ENCODE measurements at places on chromosomes 2 and 18.
A peak's percentile ranks its signal among the peaks of the same experiment; 100 is the strongest.

DNA sequence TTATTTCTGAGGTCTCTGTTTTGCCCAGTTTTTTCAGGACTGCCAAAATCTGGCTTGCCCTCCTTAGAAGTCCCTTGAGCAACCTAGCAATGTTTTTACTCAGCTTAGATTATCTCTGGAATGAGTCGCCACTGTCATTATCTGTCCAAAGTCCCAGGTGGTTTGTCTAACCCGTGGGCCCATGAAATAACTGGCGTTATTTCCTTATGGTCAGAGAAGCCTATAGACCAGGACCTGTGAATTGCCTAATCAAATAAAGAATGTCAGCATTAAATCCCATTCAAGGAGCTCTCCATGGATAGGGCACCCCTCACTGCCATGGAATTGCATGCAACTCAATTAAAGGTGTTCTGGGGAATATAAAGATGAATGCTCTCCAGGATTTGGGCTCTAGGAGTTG lies 373.9 kb downstream of the SETBP1 start:
- DNase-seq = no peak

- DNase-seq = no peak
Measured at GRCh38 chr18:11106894-11107293, 42.5 kb downstream of the PIEZO2 start.

- DNase-seq = no peak
Measured at GRCh38 chr2:229943171-229943570, 20.9 kb downstream of the FBXO36 start.

DNA sequence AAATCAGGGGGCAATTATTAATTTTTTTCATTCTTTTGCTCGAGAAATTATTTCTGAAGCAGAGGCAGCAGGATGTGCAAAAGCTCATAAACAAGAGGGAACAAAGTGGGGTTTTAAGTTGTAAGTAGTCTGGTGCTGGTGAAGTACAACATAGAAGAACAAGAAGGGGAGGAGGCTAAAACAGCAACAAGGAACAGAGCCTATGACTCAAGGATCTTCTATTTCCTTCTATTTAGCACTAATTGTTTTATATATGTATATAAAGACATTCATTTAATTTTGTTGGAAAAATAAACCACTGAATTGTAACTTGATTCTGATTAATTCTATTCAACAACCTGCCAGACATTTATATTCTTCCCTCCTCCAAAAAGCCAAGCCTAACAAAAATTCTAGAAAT lies 35.0 kb downstream of the YES1 start:
- DNase-seq = no peak

DNA sequence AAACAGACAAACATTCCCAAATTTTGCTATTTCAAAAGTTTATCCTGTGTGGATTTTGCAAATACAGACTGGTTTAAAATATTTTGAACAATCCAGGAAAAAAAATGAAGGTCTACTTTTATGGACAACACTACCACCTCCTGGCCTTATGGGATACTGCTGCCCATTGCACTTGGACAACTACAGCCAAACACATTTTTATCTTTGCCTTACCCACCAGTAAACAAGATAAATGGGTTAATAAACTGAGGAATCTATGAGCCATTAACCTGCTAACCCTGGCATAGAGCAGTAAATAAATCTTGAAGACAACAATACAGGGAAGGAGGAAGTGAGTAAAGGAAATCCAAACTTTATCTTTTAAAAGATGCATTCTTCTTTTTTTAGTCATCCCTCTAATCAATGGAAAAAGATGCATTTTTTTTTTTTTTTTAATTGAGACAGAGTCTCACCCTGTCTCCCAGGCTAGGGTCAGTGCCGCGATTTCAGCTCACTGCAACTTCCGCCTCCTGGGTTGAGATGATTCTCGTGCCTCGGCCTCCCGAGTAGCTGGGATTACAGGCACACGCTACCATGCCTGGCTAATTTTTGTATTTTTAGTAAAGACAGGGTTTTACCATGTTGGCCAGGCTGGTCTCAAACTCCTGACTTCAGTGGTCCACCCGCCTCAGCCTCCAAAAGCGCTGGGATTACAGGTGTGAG lies 2.1 kb upstream of the SPIRE1 start:
- DNase-seq = peak; percentile 40

- DNase-seq = no peak
Measured at GRCh38 chr18:48003426-48004349, 73.2 kb upstream of the SMAD2 start.

DNA sequence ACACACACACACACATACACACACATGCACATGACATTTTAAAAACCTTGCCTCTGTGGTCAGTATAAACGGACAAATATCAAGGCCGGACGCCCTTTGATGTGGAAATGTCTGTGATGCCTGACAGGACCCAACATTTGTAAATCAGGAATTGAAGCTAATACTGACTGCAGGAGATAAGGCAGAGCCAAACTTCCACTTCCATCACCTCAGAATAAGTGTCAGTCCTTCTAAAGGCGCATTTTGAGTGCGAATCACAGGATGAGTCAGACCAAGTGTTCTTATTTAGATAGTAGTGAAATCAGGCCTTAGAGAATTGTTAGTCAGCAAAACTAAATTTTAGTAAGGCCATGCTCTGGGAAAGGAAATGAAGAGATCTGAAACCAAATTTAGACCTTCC lies 211.7 kb upstream of the LRATD1 start:
- no peak for DNase-seq

DNA sequence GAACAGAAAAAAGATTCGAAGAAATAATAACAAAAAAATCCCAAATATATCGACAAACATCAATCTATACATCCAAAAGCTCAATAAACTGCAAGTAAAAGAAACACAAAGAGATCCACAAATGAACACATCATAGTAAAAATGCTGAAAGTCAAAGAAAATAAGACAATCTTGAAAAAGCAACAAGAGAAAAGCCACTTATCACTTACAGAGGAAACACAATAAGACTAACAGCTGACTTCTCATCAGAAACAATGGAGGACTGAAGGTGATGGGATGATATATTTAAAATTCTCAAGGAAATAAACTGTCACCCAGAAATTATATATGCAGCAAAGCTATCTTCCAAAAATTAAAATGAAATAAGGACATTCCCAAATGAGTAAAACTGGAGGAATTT lies 140.3 kb downstream of the NDUFA10 start:
- no peak for DNase-seq

DNA sequence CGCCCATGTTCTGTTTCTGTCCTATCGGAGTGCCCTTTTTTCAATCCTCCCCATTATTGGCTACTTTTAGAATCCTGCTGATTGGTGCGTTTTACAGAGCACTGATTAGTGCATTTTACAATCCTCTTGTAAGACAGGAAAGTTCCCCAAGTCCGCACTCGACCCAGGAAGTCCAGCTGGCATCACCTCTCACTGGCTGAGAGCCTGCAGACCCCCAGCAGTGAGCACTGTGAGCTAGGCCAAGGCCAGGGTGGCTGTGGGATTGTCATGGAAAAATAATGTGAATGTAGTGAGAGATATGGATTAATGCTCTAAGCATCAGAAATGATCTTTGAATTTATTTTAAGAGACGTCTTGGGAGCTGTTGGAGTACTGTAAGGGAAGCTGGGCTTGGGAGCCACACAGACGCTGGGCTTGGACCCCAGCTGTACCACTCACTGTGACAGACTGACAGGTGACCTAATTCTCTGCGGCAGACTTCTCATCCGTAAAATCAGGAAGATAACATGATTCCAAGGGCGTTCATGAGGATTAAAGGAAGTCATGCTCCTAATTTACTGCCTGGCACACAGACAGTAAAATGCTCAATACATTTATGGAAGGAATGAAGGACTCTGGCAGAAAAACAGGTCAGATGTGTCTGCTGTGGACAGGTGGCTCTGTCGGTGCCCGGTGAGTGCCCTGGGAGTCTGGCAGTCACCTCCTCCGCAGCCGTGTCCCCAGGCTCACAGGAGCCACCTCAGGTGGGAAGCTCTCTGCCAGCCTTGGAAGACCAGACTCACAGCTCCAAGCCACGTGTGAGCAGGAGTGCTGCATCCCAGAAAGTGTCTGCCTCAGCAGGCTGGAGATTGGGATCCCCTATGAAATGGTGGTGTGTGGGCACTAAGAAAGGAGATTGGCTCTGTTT lies 105.5 kb downstream of the FAM168B start:
- no peak for DNase-seq

DNA sequence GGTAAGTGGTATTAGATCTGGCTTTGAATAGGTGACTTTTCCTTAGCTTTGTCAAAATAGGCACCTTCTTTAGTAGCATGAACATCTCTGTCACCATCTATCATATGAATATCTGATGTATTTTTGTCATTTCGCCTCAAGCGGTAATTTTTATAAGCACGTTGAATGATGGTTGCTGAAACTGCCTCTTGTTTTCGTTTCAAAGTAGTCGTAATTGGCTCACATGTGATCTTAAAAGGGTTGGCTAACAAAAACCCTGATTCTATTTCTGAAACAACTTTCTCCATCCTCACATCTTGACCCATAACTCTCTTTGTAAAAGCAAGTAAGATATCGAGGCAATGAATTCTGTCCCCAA lies 29.8 kb upstream of the SCN9A start:
- DNase-seq = no peak

DNA sequence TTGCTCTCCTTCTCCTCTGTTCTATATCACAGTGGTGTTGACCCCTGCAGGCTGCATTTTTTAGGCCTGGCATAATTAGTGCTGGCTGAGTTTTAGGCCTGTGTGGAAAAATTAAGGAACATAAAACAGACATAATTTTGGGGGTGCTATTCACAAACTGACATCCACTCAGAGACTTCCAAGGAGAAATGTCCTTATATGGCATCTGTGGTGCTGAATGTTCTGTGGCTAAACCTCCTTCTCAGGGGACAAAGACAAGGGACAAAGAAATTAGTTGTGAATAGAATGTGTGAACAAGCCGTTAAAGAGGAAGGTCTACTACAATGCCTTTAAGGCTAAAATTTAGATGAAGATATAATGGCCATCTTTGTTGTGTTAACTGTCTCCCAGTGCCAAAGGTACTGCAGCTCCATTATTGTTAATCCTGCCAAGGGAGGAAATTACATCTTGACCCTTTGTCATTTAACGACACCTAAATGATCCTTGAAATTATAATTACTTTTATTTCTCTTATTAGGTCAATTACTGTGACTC lies 870.0 kb upstream of the CHAC2 start:
- DNase-seq = peak; percentile 77

GRCh38 chr2:216700088-216700567 lies 4.8 kb upstream of the IGFBP5 start:
- DNase-seq = peak; percentile 93

- no peak for DNase-seq
Measured at GRCh38 chr18:63293935-63294334, 25.6 kb downstream of the BCL2 start.

DNA sequence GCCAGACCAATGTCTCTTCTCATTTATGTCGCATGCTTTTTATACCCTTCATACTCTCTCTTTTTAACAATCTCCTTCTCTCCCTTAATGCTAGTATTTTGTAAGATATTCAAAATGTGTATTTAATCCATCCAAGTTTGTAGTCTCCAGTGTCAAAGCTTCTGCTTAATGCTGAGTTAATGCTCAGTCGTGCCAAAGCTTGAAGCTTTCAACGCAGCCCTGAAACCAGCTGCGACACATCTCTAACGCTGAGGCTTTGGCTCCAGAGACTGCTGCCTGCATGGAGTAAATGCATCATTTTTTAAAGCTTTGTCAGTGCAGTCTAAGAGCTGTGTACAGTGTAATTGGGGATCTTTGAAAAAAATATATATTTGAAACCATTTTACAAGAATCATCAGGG lies 2108.8 kb upstream of the PIK3C3 start:
- DNase-seq = no peak

DNA sequence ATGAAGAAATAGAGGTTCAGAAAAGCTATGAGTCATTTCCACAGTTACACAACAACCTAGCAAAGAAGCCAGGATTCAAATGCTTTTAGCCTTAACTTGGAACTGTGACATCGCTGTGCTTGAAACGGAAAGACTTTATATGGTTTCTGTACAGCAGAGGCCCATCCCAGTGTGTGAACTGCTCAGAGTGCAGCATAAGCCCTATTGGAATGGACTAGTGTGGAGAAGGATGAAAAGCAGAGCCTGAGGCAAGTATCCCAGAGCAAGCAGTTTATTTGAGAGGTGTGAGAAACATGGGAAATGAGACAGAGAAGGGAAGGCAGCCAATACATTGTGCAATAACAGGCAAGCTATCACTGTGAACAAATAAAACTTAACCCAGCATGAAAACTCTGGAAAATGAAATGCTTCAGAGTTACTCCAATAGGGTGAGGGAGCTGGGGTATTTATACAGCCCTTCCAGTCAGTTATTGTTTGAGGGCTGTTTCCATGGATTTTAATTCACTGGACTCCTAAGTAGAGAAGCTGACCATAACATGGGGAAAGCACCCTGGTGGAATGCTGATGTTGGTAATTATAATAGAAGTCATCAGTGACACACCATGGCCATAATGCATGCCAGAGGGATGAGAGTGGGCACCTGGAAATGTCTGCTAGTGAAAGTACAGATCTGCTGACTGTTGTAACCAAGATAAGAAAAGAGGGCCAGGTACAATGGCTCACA lies 254.0 kb upstream of the POU3F3 start:
- no peak for DNase-seq

GRCh38 chr18:52715991-52716390 lies 376.0 kb downstream of the DCC start:
- DNase-seq = peak; percentile 48

DNA sequence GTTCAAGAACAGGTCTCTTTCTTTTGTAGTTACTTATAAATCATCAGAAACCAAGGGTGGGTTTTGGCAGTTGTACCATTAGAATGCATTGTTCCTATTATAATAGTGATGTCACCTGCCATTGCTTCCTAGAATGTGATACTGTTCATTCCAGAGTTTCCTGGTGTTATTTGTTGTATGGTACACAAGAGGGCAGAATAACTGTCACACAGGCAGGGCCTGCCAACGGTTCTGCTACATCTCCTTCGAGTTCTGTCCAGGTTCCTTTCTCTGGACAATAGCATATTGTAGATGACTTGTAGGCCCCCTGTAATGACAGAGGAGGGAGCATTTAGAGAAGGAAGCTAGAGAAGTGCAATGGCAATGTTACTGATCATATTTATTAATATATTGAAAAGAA lies 98.3 kb downstream of the KLHL14 start:
- DNase-seq = peak; percentile 37

GRCh38 chr18:49230326-49230725 lies 230.1 kb downstream of the DYM start:
- no peak for DNase-seq

GRCh38 chr2:130851624-130852382 lies 15.1 kb downstream of the ARHGEF4 start:
- DNase-seq = no peak

DNA sequence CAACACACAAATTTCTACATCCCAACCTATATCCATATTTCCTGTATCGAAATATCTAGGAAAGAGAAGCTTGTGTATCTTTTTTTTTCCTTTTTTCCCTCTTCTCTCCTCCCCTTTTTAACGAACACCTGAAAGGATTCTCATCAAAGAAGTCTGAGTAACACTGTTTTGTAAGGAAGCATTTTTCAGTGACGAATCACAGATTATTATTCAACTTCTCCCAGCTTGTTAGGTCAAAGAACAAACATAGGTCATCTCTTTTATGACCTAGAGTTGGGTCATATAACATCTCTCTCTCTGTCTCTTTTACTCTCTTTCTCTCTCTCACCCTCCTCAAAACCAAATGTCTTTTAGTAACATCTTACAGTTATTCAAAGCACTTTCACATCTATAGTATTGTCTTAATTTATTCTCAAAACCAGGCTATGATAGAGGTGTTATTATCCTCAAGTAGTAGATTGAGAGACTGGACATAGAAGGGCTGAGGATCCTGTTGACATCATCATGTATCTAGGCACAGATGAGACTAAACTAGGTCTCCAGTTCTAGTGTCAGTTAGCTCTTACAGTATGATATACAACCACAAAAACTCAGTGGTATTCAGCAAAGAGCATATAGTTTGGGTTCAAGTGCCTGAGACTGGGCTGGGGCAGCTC lies 80.1 kb upstream of the SPOPL start:
- DNase-seq = no peak

- DNase-seq = no peak
Measured at GRCh38 chr18:45859334-45859733, 33.9 kb downstream of the SIGLEC15 start.

All from NCI-H1417 (cell line).